ENCODE measurements at places on chromosomes 12 and 14.

DNA sequence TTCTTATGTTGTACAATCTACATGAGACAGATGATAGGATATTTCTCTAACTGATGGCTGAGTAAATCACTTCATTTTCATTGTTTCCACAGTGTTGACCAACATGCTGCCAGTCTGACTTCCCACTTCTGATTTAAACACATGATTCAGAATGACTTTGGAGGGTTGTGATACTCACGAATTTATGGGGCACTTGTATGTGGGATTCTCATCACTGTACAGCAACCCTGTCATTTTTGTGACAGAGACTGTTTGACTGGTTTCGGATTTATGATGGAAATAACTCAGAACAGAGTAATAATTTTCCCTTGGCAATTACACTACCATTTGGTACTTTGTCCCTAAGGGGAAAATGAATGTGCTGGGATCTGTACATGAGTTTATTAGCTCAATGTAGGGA lies 333.8 kb downstream of the TRHDE start:
- DNase-seq: no peak

GRCh38 chr12:59675461-59675860 lies 79.6 kb downstream of the SLC16A7 start:
- no peak for DNase-seq

DNA sequence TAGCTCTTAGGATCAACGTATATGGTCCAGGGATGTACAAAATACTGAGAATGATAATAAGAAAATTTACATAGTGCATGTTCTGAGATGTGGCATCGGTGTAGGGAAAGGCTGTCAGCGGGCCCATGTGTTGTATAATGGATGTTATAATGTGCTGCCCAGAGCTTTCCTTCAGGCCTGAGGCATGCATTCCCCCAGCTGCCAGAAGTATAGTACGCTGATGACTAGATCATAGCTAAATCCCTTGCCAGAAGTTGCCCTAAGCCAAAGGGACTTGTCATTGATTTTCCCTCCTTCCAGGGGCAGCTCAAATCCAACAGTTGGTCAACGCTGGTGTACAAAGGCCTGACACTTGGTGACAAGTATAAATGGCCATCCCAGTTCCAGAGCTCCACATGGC lies 6.5 kb upstream of the OR11G2 start:
- no peak for DNase-seq

DNA sequence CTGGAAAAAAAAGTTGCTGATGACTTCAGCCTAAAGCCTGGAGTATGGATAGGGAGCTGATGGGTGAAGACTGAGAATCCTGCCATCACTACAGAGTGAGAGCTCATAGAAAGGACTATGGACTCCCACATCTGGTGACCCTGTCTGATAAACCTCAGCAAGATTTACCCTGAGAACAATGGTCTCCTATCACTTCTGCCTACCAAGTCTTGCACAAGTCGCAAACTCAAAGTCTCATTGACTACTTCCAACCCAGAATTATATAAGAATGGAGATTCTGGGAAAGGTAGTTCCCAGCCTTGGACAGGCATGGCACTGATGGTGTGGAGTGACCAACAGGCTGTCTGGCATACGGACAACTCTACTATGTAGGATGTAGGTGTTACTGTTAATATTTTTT lies 9.7 kb upstream of the MDM1 start:
- DNase-seq: no peak

DNA sequence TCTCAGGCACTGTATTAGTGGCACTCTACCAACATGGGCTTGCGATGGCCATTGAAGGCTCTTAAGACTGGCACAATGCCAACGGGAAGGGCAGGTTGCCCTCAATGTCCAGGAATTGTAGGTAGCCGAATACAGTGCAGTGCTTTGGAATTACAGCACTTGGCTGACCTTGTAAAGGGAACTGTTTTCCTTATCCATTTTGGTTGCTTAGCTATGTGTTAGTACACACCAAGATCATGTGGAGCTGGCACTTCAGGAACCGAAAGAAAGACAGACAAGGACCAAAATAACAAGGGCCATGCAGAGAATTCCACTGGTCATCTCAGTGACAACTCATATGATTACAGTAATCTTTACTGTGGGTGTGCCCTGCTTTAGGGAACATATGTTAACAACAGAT lies 72.7 kb downstream of the DYRK2 start:
- no peak for DNase-seq

GRCh38 chr12:2722806-2723205 lies 72.0 kb upstream of the FKBP4 start:
- DNase-seq: no peak

DNA sequence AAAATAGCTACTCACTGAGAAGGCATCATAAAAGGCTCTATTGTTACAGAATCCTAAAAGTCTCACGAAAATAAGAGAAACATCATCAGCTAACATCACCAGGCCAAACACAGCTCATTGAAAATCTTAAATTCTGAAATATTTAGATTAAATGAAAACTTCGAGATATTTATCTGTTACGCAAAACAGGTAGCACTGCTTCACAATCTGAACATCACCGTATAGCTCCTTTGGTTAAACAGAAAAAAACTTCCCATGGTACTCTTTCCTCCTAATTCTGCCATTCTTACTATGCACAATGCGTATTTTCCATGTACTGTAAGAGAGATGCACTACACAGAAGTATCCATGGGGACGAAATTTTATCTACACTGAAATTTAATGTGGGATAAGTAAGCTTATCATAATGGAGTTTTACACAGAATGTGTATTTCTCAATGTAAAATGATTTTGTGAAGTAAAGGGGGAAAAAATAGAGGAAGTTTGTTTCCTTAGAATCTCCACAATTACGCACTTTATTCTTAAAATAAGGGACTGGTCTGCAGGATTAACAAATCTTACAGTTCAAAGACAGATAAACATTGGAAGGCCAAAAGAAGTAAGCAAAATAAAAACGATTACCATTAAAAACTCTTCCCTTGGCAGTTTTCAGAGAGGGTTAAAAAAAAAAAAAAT lies 1.9 kb downstream of the SGPP1 start:
- DNase-seq: no peak

DNA sequence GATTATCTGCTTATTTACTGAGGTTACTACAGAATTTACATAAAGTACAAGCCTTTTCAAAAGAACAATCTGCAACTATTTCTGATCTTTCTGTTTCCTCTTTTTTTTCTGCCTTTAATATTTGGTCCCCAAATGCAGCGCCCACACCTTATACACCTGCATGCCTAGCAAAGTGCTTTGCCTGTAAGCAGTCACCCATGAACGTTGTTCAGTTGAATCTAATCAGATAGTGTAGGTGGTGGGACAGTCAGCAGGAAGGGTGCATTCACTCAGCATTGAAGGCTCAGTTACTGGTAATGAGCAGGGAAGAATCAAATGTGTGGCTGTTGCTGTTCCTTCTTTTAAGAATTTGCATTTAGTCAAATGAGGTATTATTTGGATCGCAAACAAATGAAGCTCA lies 108.4 kb downstream of the GPR135 start:
- no peak for DNase-seq

DNA sequence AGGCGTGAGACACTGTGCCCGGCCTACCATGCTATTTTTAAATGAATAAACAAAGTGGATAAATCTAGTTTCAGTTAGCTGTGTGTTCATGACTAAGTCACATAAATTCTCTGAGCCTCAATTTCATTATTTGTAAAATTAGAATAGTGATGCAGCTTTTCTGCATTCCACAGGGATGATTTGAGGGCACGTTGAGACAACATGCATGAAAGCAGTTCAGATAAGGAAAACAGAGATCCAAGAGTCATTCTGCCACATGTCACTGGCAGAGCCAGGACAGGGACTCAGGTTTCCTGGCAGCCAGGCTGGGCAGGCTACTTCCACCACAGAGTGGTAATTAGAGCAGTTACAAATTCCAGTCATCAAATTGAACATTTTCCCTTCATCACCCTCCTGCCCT lies 2.9 kb upstream of the PPP4R4 start:
- DNase-seq: no peak

GRCh38 chr12:124492879-124493808 lies 74.3 kb downstream of the NCOR2 start:
- no peak for DNase-seq

DNA sequence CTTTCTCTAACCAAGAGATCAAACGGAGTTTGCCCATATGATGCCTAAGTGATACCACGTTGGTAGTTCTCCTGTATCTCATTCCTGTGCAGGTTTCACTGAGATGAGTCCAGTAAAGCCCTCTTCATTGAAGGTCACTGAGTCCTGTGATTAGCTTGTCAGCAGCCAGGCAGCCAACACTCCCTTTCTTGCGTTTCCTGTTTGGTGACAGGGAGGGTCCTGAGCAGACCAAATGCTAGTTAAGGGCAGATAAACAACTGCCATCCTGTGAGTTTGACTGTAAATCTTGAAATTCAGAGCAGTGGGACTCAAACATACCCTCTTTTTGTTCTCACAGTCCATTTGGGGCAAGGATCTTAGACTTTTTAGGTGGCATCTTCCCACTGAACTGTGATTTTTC lies 39.4 kb downstream of the ZNF641 start:
- DNase-seq: no peak

- no peak for DNase-seq
Measured at GRCh38 chr14:39267608-39268005, 33.9 kb downstream of the MIA2 start.
